ENCODE measurements at places on chromosomes 5 and 9.

DNA sequence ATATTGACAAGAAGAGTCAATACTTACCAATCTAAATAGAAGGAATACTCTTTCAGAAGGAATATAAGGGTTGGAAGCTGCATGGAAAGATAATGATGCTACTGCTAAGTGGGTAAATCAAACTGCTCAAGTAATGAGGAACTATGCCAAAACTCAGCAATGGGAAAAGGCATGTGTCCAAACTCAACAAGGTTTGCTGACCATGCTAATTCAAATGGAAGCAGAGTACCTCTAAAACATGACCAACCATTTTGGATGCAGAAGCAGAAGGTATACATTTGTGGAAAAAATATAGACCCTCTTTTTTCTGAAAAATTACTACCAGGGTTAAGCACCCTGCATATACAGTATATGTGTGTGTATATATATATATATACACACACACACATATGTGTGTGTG lies 21.1 kb downstream of the TMEM232 start:
- DNase-seq, result no peak

GRCh38 chr5:125559296-125559695 lies 812.9 kb upstream of the ZNF608 start:
- DNase-seq, result no peak

GRCh38 chr9:121690316-121690715 lies 38.9 kb downstream of the DAB2IP start:
- no peak for DNase-seq

DNA sequence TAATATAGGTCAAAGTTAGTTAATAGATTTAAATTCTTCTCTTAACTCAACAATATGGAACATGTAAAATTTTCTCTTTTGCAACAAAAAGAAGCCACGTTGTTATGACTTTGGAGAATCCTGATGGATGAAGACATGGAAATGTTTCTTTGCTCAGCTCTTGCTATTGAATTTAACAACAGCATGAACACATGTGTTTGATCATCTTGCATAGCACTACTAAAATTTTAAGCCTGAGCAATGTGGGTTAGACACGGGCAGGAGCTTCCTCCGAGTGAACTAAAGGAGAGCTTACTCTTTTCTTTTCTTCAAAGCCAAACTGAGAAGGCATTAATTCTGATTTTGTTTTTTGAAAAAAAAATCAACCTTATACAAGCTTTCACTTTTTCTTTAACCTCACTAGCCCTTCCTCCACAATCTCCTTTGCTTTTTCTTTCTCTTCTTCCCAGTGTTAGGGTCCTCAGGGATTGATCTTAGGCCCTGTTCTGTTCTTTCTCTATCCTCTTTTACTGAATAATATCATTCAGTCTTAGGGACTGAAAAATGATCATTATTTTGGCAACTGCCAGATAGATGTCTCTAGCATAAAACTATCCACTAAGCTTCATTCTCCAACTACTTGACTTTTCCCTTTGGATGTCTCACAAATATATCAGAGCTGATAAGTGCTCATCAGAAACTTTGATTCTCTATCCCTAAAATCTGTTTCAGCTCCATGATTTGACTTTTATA lies 36.9 kb downstream of the ADAMTS19 start:
- no peak for DNase-seq

DNA sequence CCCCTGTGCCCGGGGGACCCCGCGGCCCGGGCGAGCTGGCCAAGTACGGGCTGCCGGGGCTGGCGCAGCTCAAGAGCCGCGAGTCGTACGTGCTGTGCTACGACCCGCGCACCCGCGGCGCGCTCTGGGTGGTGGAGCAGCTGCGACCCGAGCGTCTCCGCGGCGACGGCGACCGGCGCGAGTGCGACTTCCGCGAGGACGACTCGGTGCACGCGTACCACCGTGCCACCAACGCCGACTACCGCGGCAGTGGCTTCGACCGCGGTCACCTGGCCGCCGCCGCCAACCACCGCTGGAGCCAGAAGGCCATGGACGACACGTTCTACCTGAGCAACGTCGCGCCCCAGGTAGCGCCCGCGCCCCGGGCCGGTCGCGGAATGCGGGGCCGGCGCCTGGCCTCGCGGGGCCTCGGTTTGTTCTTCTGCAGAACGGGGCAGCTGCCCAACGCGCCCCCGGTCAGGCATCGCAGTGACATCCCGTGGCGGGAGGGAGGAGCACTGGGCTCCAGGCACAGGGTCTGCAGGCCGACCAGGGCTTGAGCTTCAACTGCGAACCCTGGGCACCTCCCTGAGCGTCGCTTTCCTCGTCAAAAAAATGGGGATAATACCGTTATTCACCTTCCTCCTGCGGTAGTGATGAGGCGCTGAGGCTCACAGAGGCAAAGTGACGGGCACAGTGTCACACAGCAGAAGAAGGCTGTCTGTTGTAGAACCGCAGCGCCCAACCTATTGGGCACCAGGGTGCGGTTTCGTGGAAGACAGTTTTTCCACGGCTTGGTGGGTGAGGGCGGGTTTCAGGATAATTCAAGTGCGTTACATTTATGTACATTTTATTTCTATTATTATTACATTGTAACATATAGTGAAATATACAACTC lies 777 bp downstream of the ENDOG start:
- no peak for DNase-seq

- DNase-seq, result no peak
Measured at GRCh38 chr5:107293541-107294210, 377.1 kb downstream of the EFNA5 start.

- DNase-seq, result no peak
Measured at GRCh38 chr9:99905833-99906402, 536 bp upstream of the STX17 start.

DNA sequence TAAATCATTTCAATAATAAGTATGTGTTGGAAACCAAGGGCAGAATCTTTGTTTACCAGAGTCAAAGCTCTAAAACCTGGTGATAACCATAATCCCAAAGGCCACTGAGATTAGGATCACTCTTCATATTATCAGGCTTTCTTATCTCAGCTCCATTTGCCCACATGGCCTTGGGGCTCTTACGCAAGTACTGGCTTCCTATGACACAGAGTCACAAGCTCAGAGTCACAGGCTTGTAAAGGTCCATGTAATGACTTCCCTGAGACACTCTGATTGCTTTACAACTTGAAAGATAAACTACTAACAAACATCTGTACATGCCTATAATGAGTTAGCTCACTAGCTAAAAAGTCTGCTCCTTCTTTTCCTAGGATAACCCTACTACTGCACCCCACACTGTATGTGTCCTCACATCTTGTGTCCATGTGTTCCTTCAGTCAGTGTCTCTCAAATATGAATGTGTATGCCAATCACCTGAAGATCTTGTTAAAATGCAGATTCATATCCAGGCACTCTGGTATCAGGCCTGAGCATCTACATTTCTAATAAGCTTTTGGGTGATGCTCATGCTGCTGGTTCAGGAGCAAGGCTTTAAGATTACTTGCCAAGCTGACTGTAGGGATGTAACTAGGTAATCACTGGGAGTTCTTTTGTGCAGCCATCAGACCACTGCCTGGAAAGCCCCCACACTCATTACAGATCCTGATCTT lies 28.4 kb downstream of the SEMA6A start:
- no peak for DNase-seq

DNA sequence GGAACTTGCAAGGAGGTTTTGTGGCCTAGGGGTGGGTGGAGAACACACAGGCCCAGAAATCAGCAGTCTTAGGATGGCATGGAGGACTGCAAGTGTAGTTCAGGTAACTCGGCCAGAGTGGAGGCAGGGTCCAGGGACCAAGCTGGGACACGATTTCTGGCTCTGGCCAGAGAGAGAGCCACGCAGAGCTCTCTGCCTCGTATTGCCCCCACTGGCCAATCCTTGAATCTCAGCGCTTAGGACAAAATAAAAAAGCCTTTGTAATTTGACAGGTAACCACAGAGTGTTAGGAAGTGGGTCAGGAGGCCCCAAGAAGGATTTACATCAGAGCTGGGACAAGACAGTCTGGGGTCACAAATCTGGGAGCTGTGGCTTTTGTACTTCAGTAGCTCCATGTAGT lies 11.7 kb downstream of the MAP3K1 start:
- DNase-seq, result no peak

DNA sequence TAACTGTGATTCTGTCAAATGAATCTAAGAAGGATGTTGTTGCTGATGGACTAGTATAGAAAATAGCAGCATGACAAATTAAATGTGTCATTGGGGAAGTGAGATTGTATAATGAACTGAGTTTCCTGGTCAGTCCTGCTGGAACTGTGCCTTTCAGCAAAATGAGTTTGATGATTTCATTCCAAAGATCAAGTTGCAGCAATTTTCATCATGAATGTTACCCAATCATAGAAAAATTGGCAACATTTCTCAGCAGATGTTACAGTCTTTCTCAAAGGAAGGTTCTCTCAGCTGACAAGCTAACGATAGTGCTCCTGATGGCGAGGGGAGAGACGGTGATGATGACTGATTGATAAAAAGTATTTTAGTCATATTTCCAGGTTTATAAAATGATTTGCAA lies 10.7 kb downstream of the PCDHAC2 start:
- no peak for DNase-seq

DNA sequence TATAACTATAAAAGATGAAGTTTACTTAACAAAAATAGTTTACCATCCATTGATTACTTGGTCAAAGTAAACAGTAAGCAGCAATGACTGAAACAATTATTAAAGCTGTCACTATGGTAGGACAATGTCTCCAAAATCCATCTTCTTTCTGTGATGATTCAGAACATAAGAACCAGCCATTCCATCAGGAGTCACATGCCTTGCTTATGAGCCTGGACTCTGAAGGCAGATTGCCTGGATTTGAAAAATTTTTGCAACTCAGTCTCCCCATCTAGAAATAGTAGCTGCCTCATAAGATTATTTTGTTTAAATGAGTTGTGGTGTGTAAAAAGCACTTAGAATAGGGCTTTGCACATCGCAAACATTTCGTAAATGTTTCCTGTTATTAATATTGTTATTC lies 136.2 kb downstream of the LIFR start:
- DNase-seq, result no peak

GRCh38 chr5:115817386-115817785 lies 927 bp upstream of the CDO1 start:
- DNase-seq, result no peak

DNA sequence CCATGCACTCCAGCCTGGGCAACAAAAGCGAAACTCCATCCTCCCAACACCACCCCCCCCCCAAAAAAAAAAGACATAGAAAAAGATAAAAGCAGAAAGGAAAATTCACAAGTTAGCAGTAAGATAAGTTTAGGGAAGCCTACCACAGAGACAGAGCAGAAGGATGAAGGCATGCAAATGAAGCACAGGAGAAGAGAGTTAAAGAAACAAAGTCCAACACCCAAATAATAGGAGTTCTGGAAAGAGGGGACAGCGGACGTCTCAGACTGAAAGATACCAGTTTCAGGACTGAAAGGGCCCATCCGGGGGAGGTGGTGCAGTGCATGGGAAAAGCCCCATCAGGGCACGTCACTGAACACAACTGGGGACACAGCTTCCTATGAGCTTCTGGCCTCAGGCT lies 54.3 kb downstream of the OTULIN start:
- no peak for DNase-seq

DNA sequence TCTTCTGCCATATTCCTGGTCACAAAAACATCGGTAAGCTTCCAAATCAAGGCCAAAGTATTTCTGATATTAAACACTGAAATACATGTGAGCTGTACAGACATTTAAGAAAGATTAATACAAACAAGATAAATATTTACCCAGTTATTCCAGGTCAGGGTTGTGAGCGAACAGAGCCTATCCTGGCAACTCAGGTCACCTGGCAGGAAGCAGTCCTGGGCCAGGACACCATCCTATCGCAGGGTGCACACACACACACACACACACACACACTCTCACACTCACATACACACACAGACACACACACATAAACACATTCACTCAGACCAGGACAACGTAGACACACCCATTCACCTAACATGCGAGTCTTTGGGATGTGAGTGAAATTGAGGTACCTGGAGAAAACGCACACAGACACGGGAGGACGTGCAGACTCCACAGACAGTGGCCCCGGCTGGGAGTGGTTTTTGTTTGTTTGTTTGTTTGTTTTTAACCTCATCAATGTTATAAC lies 82.4 kb upstream of the CACNA1B start:
- no peak for DNase-seq

- no peak for DNase-seq
Measured at GRCh38 chr5:33310451-33310850, 130.3 kb upstream of the TARS1 start.

DNA sequence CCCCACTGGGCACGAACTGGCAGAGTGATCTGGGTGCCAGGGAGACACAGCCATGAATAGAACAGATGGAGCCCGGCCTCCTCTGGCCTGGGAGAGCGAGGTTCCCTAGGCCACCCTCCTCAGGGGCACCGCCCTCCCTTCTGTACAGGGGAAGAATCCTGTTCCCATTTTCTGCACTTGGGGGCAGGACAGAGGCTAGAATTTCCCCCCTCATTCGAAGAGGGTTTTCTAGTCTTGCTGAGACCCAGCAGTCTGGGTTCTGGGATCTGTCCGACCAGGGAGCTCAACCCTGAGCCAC lies 52.7 kb downstream of the COL5A1 start:
- DNase-seq, result no peak

DNA sequence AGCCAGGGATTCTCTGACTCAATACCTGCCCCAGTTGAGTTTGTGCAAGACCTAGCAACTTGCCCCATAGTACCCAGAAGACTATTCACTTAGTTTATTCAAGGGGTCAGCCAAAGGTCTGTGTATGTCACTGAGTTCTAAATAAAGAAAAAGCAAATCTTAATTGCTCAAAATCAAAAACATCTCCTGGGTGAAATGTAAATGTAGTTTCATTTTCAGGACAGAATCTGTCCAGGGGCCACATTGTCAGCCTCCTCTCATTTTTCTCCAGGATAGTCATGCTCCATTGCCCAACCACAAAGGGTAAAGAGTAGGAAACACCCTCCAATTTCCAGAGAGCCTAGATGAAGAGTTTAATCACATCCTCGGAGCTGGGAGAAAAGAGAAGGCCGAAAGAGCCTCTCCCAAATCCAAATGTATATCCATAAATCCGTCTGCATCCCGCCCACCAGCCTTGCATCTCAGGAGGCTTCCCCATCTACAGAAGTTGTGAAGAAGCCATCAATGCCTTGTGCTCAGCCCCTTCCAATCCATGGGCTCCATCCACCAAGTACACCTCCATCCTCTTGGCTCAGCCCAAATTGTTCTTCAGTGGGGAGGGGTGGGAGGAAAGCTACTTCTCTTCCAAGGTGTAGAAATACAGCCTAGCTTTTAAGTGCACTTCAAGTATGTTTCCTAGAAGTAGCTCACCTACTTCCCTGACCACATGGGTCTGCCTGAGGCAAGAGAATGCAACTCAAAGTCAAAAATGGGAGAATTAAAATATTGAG lies 26.9 kb downstream of the ADAM19 start:
- no peak for DNase-seq

- no peak for DNase-seq
Measured at GRCh38 chr5:14526493-14526892, 55.1 kb upstream of the OTULINL start.

- no peak for DNase-seq
Measured at GRCh38 chr5:39577529-39577928, 152.7 kb upstream of the DAB2 start.

DNA sequence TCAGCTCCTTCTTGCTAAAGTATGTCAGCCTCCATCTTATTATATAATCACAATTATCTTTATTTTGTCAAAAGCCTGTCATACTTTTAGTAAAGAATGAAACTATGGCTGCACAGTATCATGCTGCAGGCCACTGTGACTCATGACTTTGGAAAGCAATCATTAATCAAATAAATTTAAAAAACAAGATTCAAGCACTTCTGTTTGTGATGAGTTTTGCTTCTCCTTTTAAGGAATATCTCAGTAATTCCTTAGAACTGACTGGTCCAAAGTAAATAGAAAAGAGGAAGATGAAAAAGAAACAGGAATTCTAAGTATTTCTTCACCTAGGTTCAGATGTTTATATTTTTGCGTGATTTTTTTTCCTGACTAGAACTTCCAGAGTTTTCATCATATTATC lies 83.1 kb downstream of the EDIL3 start:
- DNase-seq, result no peak

- no peak for DNase-seq
Measured at GRCh38 chr9:4829969-4830368, 37.2 kb downstream of the RCL1 start.
